CD4-positive, alpha-beta T cell treated with Interleukin-15 for 1 hour (primary cell): ENCODE measurements at places on chromosomes 12 and 14.

DNA sequence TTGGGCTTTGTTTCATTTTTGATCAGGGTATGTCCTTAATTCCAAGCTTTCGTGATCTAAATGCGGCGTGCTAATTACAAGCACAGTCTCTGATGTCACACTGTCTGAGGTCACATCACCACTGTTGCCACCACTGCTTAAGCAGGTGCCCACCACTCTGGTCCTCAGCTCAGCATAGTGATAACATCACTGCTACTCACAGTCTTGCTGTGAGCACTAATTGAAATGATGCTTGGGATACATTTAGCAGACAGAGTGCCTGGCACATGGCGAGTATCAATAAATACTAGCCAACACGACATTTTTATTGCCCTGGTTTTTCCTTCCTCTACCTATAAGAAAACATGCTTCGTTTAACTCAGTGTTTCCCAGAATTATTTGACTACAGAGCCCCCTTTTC lies 7.9 kb downstream of the RILPL2 start:
- DNase-seq, result no peak

GRCh38 chr14:67502867-67503266 lies 14.3 kb upstream of the TMEM229B start:
- no peak for DNase-seq

DNA sequence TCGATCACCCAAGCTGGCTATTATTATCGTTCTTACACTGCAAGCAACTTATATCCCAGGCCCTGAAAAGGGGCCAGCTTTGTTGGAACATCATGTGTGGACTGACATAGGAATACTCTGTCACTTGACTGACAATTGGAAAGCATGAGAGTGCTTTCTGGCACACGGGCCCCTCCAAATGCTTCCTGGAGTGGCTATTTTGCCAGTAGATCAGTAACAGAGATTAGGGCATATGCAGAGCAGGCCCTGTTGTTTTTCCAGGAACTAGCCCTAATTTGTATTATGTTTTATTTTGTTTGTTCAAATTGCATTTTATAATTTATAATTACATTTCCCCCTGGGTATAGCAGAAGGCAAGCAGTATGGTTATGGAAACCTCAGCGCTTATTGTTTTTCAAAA lies 170.1 kb upstream of the FRMD6 start:
- DNase-seq, result no peak

DNA sequence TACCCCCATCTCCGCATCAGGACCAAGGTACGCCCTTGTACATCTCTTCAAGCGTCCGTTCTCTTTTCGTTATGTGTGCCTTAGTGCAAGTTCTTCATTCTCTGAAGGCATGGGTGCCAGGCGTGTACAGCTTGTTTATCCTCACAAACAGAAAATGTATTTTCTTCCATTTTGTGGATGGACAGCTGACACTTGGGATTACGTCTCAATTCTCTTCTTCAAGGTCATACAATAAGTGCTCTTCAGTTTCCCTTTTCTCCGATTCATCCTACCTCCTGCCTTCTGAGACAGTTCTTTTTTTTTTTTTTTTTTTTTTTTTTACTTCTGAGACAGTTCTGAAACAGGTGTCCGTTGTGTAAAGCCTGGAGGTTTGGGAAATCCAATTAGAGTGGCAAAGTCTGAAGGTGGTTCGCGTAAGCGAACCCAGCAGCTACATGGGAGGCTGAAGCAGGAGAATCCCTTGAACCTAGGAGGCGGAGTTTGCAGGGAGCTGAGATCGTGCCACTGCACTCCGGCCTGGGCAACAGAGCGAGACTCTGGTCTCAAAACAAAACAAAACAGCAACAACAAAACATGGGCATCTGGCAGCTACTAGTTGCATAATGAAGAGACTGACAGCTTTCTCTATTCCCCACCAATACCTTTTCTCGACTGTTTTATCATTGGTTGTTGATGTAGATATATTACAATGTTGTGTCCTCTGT lies 734 bp downstream of the COX6A1 start:
- DNase-seq, result no peak

DNA sequence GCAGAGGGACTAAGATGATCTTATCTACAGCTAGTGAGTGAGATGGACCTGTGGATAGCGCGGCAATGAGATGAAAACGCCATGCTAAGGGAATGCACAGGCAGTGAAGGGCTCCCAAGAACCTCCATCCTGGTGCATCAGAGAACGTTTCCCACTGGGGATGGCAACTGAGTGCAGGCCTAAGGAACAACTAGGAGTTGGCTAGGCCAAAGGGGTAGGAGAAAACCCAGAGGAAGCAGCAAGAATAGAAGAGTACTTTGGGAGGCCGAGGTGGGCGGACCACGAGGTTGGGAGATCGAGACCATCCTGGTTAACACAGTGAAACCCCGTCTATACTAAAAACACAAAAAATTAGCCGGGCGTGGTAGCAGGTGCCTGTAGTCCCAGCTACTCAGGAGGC lies 24.6 kb upstream of the BATF start:
- DNase-seq, result no peak

GRCh38 chr12:47023311-47023710 lies 56.1 kb upstream of the PCED1B start:
- DNase-seq, result no peak

GRCh38 chr14:26743284-26743683 lies 145.5 kb upstream of the NOVA1 start:
- no peak for DNase-seq

DNA sequence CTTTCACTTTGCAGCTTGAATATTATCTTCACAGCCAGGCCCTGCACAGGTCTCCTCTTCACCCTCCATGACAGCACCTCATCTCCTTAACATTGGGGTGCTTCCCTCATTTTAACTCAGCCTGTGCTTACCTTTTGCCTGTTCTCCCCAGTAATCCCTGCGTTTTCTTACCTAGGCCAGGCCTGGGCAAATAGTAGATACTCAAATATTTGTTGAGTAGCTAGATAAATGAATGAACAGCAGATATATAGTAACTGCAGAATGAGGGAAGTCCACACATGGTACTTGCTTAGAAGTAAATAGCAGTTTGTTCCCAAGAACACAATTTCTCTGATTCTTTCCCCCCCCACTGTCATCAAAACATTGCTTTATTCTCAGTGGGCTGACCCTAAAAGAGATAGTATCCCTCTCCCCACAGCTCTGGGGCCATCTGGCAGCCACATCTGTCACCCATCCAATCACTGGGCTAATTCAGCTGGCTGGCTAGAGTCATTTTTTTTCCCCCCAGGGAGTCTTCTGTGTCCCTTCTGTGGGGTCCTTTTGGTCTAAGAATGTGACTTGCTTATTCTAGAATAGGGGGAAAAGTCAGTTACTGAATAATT lies 43.2 kb downstream of the APPL2 start:
- DNase-seq, result no peak

DNA sequence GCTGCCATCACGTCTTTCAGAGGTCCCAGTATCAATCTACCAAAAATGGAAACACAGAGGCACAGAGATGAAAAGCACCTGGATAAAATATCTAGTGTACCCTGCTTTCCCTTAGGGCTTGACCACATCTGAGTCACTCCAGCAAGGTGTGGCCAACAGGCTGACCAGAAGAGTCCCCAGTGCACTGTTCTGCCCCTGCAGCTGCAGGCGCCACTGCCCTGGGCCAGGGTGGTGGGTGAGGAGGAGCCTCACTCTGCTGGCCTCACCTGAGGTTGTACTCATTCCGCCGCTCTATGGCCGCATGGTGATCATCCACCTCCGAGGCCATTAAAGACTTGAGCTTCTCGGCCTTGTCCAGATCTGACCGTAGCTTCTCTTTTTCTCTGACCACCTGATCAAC lies 60.4 kb downstream of the NIN start:
- no peak for DNase-seq
